T-helper 2 cell treated with Interferon-gamma antibody and Interleukin-4, amounts not matched to agents 5 μg/mL and 100 μg/mL, for 36 hours (primary cell): ENCODE measurements at places on chromosomes 1 and 21.

- H3K4me1 ChIP-seq = no peaks in the 10 kb centered on the region
- no peak overlapping the region for H3K4me3 ChIP-seq
- no peaks in the 10 kb centered on the region for H3K27me3 ChIP-seq
- DNase-seq = no peak
- H3K36me3 ChIP-seq = no peaks in the 10 kb centered on the region
These were observed 174.8 kb downstream of the PLPP3 start for GRCh38 chr1:56404561-56405030.

- peaks cover 8% of the 10 kb centered on the region for H3K36me3 ChIP-seq
- H3K4me3 ChIP-seq = no peak overlapping the region
- no peak for DNase-seq
- H3K27ac ChIP-seq = no peak overlapping the region
- H3K4me1 ChIP-seq = peaks cover 39% of the 10 kb centered on the region
These were observed 15.9 kb downstream of the TXNIP start for GRCh38 chr1:145980457-145980994.

- no peaks in the 10 kb centered on the region for H3K36me3 ChIP-seq
- no peak overlapping the region for H3K27ac ChIP-seq
- no peak overlapping the region for H3K4me3 ChIP-seq
- no peaks in the 10 kb centered on the region for H3K27me3 ChIP-seq
These were observed 178.4 kb upstream of the ADAMTS5 start for GRCh38 chr21:27145134-27145798.

DNA sequence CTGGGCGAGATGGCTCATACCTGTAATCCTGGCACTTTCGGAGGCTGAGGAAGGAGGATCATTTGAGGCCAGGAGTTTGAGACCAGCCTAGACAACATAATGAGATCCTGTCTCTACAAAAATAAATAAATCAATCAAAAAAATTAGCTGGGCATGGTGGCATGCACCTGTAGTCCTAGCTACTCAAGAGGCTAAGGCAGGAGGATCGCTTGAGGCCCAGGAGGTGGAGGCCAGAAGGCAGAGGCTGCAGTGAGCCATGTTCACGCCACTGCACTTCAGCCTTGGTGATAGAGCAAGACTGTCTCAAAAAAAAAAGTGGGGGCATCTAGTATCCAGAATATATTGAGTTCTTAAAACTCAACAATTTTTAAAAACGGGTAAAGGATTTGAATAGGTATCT, 6.0 kb downstream of the TUT4 start:
- H3K27me3 ChIP-seq = no peaks in the 10 kb centered on the region
- peaks cover 40% of the 10 kb centered on the region for H3K36me3 ChIP-seq
- H3K4me3 ChIP-seq = no peak overlapping the region
- no peak overlapping the region for H3K27ac ChIP-seq
- peaks cover 17% of the 10 kb centered on the region for H3K4me1 ChIP-seq
- DNase-seq = no peak
